ENCODE measurements at places on chromosomes 11 and 22. TPM values are rescaled to one million over a fixed set of nuclear protein-coding genes. Genes with fewer than 3 reads are reported as not detected.

The OPCML gene
- not detected for total RNA-seq

- no peak for DNase-seq
These were observed 253.4 kb downstream of the FAM76B start for GRCh38 chr11:95536047-95536690.

The MMP12 gene
- total RNA-seq, result not detected

The CHCHD10 gene
- total RNA-seq, result 11.0 TPM

The DNAJB13 gene
- under 0.01 TPM for total RNA-seq

The EFCAB6 gene
- total RNA-seq, result 0.54 TPM

The ABCG4 gene
- total RNA-seq, result under 0.01 TPM

- no peak for DNase-seq
These were observed 17.9 kb downstream of the ASPHD2 start for GRCh38 chr22:26446808-26447515.

The ST14 gene
- 2.2 TPM for total RNA-seq

The ACTN3 gene
- not detected for total RNA-seq

GRCh38 chr11:33733980-33734379 lies 2.2 kb downstream of the CD59 start:
- no peak for DNase-seq

The MS4A1 gene
- total RNA-seq, result 3.2 TPM

GRCh38 chr11:70292863-70293262 lies 22.4 kb downstream of the PPFIA1 start:
- DNase-seq, result no peak

DNA sequence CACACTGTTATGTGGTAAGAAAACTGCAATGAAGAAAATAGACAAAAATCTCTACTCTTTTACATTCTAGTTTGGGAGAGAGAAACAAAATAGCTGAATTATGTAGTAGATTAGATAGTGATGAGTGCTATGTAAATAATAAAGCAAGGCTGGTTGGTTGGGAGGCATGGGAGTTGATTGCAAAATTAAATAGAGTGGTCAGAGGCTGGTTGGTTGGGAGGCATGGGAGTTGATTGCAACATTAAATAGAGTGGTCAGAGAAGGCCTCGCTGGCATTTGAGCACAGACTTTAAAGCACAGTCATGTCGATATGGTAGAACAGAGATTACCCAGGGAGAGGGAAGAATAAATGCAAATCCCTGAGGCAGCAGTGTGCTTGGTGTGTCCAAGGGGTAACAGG lies 22.4 kb downstream of the SIK2 start:
- no peak for DNase-seq

DNA sequence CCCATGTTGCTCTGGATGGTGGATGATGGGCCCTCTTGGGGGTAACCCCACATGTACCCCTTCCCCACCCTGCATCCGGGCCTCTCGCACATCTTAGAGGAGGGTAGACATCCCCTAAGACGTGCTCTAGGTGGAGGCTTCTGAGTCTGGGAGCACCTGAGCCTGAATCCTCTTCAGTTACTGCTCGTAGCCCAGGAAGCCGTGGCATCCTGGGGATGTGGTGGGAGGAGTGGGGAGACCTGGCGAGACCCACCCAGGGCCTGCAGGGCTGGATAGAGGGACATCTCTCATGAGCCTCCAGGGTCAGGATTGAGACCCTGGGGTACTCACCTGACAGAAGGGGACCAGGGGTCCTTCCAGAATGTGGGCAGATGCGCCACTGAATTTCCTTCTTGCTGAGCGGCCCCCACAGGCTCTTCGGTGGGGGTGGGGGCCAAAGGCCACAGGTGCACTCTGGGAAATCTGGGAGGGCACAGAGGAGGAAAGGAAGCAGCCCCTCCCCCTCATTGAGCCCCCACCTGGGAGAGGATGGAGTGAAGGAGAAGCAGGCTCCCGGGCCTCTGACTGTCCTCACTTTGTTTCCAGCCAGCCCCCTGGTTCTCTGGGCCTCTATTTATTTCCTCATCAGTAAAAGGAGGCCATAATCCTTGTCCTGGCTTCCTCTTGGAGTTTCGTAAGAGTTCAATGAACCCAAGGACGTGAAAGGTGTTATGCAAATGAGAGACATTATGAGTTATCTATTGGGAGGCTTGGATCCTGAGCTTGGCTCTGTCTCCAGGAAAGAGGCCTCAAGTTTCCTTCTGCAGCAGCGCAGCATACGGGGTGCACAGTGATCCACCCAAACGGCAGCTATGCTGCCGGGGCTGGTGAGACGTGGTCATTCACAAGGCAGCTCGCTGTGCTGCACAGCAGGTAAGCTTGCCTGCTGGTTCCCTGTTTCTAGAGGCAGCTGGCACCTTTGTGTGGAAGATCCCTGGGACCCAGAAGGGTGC lies 31.2 kb downstream of the KCNJ4 start:
- DNase-seq, result no peak

- no peak for DNase-seq
These were observed 3.0 kb downstream of the C11orf58 start for GRCh38 chr11:16741473-16741872.

The POTEH gene
- not detected for total RNA-seq

GRCh38 chr22:43327157-43327438 lies 16.1 kb downstream of the SCUBE1 start:
- no peak for DNase-seq

The OR2D2 gene
- total RNA-seq, result 2.4 TPM

DNA sequence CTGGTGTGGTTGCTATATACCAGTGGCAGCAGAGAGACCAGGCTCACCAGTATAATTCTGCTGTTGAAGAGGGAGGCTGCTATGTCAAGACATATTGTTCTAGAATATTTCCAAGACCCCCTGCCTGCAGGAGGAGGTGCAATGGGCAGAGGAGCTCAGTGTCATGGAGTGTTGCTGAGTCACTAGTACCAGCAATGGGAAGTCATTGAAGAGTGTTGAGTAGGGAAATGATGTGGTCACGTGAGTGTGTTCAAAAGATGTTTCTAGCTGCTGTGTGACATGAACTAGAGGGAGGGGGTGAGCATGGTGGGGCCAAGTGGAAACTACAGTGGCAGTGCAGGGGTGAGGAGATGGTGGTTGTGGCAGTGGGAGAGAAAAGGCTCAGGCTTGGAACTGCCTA lies 76.3 kb upstream of the BIRC3 start:
- no peak for DNase-seq

DNA sequence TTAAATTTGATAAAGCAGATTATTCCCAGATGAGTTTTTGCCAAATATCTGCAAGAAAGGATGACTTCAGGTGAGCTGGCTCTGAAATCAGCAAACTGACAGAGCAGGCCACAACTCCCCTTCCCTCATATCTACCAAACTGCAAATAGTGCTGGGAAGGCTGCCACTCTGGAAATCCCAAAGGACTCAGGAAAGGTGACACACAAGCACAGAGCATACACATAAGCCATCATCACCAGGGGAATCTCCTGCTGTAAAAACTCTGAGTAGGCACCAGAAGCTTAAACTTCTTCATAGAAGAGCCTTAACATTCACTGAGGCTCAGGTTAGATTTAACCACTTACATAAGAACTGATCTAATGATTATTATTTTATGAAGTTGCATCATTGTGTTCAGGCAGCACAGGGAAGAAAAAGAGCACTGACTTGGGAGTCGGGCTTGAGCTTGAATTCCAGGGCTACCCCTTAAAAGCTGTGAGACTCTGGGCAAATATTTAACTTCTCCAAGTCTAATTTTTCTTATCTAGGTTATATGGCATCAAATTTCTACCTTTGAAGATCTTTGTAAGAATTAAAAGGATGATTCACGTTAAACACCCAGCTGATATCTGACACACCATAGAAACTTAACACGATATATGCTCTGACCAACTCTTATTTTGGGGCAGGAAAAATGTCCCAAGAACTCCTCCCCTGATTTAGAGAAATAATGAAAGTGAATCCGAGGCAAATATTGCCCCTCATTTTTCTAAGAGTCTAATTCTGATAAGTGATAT lies 15.0 kb downstream of the SYTL2 start:
- no peak for DNase-seq

GRCh38 chr11:72670041-72670440 lies 4.2 kb downstream of the PDE2A start:
- no peak for DNase-seq

DNA sequence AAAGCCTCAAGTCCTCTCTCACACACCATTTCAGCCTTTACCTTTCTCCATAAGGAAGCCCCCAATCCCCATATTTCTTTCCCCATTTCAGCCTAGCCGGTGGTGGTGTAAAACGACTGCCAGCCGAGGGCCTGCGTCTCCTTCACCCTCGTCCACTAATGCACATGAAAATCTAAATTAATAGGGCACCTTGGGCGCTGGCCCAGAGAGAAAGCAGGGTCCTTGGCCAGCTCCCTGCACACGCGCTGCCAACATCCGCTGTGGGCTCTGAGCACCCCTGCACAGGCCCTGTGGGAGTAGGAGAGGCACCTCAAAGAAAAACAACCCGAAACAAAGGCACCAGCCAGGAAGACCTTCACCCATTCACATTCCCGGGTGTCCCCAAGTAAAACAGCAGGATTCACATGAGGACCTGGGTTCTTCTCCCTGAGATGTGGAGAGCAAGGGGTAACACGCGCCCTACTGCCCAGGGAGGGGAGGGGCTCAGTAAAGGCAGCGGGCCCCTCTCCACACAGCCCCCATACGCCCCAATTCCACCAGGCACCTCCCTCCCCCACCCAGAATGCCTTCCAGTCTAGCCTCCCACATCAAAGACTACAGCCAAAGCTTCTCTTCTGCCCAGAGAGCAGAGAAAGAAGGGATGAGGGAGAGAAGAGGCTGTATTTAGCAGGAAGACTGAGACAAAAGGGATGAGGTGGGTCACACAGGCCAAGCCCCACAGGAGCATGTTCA lies 79.0 kb downstream of the MICAL3 start:
- DNase-seq, result no peak

DNA sequence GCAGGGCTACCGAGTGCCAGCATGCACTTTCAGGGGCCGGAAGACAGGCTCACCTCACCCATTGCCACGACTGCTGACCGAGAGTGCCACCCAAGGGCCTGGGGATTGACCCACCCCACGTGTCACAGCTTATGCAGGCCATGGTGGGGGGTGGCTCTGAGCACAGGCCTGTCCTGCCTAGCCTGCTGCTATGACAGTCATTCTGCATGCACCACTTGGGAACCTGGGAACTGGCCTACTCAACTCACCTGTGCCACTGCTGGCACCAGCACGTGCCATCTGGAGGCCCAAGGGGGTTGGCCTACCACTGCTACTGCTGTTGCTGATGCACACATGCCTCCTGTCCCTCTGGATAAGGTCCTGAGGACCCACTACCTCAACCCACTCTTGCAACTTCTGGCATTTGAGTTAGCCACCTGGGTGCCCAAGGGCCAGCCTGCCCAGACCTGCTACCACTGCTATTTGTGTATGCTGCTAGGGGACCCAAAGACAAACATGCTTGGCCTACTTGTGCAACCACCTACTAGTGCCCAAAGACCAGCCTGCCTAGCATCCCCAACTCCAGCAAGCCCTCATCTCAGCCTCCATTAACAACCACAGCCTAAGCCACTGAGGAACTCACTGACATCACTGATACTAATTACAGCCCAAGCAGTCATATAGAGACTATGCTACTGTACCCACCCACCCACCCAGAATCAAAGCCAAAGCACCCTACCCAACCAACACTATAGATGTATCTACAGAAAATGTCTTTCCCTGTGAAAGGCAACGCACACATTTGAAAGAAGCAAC lies 59.0 kb upstream of the NARS2 start:
- DNase-seq, result no peak

GRCh38 chr22:21641417-21641788 lies 699 bp upstream of the SDF2L1 start:
- no peak for DNase-seq

The MYEOV gene
- not detected for total RNA-seq

The PIWIL4 gene
- 3.5 TPM for total RNA-seq

The TYR gene
- total RNA-seq, result not detected

GRCh38 chr22:38267086-38267485 lies 5.7 kb downstream of the TMEM184B start:
- peak; percentile 72 for DNase-seq

The MMP11 gene
- total RNA-seq, result 3.2 TPM

GRCh38 chr11:41458641-41459040 lies 811 bp downstream of the LRRC4C start:
- no peak for DNase-seq

The PRR33 gene
- 0.54 TPM for total RNA-seq

DNA sequence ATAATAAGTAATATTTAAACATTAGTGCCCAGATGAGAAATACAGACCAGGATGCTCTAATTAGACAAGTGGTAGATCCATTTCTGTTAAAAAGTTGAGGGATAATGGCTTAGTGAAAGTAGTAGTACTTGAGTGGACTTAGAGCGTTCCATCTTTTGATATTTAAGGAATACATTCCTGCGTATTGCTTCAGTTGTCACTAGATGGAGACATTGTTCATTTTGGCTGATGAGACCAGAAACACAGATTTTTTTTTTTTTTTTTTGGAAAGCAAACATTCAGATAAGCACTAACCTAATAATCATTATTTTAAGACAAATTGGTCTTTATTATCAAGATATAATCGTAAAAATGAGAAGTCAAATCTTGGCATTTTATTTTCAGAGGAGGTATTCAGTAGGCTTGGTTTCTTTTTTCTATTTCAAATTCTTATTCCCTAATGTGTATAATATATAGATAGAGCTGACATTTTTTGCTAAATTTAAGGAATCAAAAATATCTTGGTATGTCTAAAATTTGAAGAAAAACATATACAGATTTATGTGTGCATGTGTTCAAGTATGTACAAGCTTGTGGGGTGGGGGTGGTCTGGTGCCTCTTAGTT lies 92.9 kb downstream of the DYNC2H1 start:
- no peak for DNase-seq

DNA sequence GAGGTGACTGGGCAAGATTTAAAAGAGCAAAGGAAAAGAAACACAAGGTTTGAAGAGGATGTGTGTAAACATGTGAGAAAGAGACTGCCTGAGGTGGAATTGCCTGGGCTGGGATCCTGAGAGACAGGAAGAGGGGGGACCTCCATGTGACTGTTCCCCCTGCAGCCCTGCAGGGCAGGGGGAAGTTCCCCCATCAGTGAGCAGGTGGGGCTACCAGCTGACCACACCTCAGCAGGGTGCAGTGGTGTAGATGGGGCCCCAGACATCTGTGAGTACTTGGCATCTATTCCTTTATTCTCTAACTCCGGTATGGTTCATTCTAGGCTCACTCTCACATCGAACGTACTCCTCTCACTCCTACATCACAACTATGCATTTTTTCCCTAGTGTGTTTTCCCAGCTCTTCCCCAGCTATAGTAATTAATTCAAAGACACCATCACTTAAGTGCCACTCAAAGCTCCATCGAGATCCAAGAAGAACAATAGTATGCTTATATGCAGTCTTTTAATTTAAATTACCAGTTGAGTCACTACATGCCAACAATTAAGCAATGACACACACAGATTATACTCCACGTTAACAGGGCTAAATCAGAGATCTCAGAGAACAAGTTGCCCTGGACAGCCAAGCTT lies 42.7 kb downstream of the LGR4 start:
- DNase-seq, result no peak

DNA sequence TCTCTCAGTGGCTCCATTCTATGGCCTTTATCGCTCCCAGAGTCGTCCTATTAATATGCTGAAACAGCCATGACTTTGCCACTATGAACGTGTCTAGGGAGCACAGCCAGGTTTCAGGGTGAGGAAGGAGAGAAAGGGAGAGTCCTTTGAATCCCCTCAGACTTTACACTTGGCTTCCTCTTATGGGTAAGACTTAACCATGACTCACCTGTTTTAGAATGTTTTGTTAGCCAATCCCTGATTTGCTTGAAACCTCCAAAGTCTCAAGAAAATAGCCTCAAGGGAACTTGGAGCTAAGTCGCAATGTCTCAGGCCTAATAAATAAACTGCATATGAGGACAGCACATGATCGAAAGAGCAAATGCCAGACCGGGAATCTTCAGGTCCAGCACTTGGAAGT lies 131.2 kb upstream of the RCN1 start:
- no peak for DNase-seq

The APOL5 gene
- total RNA-seq, result not detected
